ENCODE measurements at places on chromosomes 2 and 18.
A peak's percentile ranks its signal among the peaks of the same experiment; 100 is the strongest.

DNA sequence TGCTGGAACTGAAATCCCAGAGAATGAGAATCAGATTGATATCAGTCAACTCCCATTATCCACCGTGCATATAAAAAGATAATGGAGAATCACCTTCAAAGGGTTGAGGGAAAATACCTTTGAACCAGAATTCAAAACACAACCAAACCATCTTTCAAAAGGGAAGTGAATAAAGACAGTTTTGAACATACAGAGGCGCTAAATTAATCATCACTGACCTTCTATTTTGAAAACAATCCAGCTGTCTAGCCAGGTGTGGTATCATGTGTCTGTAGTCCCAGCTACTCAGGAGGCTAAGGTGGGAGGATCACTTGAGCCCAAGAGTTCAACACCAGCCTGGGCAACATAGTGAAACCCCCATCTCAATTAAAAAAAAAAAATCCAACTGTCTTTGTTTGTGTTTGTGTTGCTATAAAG, 63.6 kb downstream of the TRABD2A start:
- DNase-seq, result no peak

DNA sequence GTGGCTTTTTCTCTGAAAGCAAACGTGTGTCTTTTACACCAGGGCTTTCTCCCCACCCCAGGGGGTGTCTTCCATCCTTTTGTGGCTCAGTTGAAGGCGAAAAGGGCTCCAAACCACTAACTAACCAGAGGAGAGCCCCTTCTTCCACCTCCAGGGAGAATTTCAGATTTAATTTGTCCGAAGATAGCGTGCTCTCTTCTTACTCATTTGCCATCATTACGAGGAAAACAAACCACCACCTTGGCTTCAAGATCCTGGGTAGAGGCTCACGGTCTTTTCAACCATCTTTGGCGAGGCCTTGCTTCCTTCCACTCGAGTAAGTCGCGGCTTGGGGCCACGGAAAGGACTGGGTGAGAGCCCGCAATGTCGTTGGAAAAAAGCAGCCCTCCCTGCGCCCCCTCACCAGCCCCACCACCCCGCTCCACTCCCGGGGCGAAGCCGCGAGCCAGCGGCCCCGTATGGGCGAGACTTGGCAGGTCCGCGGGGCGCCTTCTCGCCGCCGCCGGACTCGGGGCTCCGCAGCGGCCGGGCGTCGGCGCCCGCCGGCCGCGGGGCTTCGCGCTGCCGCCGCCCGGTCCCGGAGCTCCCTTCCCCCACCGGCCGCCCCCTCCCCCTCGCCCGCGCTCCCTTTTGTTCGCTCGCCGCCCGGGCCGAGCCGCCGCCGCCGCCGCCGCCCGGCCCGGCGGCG, 1.7 kb upstream of the ZNF532 start:
- peak; percentile 51 for DNase-seq

DNA sequence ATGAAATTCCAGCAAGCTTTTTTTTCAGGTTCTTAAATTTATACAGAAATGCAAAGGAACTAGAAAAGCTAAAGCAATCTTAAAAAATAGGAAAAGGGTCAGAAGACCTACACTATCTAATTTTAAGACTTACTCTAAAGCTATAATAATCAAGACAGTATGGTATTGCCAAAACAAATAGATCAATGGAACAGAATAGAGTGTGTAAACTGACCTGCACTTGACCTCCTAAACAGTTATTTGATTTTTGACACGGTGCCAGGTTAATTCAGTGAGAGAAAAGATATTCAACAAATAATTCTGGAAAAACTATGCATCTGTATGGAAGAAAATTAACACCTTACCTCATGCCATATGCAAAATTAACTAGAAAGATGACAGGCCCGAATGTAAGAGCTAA, 73.6 kb downstream of the OLA1 start:
- DNase-seq, result no peak

- peak; percentile 38 for DNase-seq
Measured at GRCh38 chr18:30971338-30971956, 71.1 kb downstream of the DSC3 start.

- DNase-seq, result no peak
Measured at GRCh38 chr2:136065384-136065783, 52.6 kb downstream of the CXCR4 start.

DNA sequence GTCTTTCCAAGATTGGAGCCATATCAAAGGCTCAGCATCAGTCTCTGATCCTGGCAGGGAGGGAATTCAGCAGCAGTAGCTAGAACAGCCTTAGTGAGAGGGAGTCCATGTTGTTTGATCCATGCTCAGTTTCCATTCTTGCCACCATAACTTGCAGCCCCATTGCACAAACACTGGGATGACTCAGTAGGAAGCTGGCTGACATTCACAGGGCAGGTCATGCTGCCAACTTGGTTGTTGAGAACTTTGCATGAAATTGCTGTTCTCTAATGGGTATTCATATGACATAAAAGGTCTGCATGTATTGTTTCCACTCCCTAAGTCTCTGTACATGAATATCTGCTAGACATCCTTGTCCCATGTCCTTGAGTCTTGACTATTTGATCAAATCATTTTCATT, 29.9 kb upstream of the STAT4 start:
- DNase-seq, result peak; percentile 63

DNA sequence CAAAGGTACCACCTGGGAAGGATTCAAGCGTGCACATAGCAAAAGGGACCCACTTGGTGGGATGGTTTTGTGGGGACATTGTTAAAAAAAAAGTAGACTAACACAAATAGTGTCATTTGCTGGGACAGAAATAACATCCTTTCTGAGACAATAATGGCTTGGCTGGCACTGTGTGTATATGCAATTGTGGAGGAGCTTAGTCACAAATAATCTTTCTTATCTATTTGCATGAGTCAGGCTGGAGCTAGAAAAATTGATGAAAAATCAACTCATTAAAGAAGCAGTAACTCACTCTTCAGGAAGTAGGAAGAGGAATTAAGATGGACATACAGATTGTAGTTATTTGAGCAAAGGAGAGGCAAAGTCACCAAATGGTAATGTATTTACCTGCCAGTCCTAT, 29.5 kb upstream of the ITGB6 start:
- no peak for DNase-seq

GRCh38 chr18:10495936-10496335, 29.9 kb upstream of the NAPG start:
- DNase-seq, result peak; percentile 39

DNA sequence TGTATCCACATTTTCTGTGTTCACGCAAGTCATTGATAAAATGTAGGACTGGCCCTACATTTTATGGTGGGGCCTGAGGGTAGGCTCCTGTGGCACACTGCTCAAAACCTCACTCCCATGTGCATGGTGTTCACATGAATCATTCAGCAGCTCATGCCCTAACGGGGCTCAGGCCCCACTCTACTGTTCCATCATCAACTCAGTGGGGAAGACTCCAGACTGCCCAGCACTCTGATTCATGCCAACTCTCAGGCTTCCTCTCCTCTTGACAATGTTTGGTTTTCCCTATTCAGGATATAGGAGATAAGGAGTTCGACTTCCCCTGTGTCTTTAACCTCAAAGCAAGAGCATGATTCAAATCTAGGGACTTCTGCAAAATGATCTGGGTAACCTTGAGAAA, 92.0 kb upstream of the BOD1L2 start:
- no peak for DNase-seq

DNA sequence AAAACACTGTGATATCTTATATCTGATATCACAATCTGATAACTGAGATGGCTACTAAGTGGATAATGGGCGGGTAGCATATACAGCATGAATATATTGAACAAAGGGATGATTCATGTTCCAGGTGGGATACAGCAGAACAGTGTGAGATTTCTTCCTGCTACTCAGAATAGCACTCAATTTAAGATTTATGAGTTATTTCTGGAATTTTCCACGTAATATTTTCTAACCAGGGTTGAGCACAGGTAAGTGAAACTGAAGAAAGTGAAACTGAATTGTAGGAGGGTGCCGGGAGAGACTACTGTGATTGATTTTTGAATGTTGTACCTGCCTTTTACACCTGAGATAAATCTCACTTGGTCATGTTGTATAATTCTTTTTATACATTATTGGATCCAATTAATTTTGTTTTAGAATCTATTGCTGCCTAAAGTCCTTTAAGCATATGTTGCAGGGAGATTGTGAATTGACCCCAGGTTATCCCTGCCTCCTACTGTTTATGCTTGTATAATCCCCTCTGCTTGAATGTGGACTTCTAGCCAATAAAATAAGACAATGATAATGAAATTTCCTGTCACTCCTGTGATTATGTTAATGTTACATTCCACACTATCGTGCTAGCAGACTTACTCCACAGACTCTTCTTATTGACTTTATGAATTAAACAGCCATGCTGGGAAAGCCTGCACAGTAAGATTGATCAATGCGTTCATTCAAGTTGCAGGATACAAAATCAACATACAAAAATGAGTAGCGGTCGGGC, 67.6 kb upstream of the RBBP8 start:
- no peak for DNase-seq

GRCh38 chr2:220320326-220320725, 692.9 kb downstream of the SLC4A3 start:
- DNase-seq, result no peak

DNA sequence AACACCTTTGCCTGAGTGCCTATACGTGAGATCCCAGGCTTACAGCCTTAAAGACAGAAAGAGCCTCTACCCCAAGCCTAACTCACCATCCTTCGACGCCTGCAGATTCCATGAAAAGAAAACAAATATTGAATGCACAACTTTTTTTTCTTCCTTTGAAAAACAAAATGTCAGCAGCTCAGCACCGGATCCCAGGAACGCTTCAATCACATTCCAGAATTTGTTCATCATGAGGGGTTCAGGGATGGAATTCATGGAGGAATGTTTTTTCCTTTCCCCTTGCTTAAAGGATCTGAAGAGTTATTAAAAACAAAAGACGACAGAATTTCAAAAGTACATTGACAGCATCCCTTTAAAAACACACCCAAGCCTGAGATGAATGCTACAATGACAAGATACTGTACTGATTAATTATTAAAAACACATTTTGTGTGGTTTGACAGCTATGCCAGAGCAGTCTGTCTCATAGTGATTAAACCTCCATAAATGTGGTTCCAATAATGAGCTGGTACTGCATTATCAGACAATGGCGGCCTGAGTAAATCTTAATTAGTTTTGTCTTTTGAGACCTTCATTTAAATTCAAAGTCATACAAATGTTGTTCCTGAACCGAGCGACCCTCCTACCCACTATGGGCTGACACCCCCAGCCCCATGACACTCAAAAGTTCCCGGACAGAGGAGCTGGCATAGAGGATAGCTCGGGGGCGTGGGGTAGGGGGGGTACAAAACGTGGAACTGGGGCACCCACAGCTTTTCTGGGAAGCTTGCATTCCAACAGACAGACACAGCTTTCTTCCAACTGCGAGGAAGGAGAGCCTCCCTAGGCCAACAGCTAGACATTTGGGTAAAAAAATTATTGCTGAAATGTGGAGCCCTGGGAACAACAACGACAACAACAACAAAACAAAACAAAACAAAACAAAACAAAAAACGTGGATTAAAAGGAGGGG, 227.5 kb downstream of the TTC32 start:
- no peak for DNase-seq

DNA sequence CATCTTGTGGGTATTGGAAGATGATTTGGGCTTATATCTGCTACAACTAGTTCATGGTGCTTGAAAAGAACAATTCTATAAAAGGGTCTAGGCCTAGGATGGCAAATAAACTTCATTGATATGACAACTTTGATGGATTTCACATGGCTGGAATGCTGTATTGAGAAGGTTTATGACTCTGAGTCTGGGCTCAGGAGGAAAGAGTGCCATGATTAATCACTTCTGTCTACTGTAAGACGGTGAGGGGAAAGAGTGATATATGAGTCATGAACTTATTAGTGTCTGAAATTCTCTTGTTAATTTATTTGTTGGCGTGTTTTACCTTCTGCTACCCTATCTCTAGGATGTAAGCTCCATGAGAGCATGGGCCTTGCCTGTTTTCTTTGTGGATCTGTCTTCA, 17.0 kb upstream of the ADCYAP1 start:
- no peak for DNase-seq

DNA sequence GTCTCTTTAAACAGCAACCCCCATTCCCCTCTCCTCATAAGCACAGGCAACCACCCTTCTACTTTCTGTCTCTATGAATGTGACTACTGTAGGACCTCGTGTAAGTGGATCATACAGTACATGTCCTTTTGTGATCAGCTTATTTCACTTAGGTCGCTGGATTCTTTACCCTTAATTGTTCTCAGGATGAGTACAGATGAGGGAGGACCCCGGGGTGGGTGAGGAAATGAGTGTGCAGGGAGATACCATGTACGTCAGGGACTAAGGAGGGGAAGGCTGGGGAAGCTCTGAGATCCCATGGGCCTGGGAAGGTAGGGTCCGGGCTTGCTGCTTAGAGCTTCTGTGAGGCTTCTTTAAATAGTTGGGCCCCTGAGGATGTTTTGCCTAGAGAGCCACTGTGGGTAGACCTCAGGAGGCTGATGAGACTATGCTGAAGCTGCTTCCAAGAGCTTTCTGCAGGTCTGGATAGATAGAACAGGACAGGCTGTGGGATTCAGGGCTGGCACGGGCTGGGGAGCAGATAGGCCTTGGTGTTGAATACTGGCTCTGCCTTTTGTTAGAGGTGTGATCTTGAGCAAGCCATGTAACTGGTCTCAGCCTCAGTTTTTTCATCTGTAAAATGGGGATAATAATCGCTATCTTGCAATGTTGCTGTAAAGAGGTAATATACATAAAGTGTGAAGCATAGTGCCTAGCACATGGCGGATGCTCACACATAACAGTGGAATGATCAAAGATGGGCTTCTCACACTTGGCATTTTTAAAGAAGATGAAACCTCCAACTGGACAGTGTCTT, 155.3 kb downstream of the PRKCE start:
- no peak for DNase-seq

DNA sequence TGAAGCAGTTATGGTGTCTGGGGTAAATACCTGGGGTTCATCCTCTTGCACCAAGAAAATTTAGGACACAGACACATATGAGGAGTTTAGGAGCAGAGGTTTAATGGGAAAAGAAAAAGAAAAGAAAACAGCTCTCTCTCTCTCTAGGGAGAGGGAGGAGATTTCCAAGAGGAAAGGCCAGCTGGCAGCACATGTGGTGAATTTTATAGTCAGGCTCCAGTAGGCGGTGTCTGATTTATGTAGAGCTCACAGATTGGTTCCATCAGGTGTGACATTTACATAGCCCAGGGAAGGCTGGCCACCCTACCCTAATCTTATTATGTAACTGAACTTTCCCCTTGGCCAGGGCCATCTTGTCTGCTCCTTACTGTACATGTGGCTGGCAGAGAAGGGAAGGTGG, 297.5 kb upstream of the RGPD4 start:
- DNase-seq, result no peak

DNA sequence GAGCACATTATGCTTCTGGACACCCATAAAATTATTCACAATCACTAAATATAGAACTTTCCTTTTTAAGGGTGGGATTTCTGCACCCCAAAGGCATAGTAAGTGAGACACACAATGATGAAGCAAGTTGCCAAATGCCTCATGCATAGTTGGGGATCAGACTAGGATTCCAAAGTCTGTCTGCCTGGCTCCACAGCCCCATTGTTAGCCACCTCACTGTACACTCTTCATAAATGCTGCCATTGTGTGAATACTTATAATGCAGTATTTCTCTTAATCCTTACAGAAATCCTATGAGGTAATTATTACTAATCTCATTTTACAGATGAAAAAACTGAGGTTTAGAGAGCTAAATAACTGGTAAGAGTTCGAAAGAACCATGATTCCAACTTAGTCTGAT, 738.6 kb downstream of the ERBB4 start:
- DNase-seq, result no peak

All from suppressor macrophage treated with lipopolysaccharide for 1 hour (primary cell).